ENCODE measurements at places on chromosomes 1 and 21.

GRCh38 chr1:31371121-31371959, 1.5 kb downstream of the FABP3 start:
- DNase-seq: no peak

GRCh38 chr21:46052703-46053651, 44.9 kb upstream of the COL6A2 start:
- DNase-seq: no peak

DNA sequence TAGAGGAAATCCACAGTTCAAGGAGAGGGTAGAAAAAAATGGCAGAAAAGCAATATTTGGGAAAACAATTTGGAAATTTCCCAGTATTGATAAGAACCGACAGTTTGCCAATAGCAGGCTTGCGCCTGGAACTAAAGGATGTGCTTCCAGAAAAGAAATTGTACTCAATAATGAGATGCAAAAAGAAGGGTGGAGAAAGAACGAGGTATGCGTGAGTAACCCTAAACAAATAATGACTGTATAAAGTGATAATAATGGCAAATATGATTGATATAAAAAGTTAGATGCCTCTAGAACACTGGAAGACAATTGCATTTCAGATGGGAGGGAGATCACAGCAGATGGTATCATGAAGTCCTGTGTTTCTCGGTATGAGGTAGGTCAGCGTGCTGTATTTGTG, 458.9 kb downstream of the DSCAM start:
- no peak for DNase-seq

GRCh38 chr1:234217316-234217840, 155.9 kb upstream of the COA6 start:
- no peak for DNase-seq

- no peak for DNase-seq
Observed at GRCh38 chr1:169298441-169298840, 69.2 kb downstream of the NME7 start.

DNA sequence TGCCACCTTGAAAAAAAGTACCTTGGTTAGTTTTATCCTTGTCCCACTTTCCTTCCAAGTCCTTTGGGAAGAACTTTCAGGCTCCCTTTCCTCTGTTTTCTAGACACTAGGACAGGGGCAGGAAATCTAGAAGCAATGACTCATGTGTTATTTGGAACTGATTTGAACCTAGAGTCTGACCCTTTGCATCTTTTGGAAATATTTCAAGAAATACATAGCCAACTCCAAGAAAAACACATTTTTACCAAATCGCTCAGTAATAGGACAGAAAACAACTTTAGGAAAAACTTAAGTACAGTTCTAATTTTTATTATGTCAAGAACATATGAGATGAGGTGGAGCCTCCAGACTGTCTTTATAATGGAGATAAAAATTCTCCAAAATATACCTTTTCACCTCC, 292.4 kb downstream of the PTBP2 start:
- DNase-seq: no peak

DNA sequence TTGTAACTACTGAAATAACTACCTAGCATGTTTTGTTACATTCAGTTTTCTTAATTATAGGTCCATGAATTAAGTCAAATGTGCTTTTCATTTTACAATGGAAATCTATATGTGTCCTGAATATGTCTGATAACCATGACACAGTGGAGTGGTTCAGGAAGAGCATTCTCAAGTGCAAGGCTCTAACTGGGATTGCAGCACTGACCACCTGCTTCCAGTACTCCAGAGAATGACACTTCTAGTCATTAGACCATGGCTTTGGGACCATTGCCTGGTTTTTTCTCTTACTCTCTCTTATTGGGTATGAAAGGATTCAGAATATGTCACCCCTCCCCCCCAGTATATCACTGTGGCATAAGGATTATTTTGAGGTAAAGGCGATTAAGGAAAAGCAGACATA, 204.9 kb upstream of the CACYBP start:
- no peak for DNase-seq

DNA sequence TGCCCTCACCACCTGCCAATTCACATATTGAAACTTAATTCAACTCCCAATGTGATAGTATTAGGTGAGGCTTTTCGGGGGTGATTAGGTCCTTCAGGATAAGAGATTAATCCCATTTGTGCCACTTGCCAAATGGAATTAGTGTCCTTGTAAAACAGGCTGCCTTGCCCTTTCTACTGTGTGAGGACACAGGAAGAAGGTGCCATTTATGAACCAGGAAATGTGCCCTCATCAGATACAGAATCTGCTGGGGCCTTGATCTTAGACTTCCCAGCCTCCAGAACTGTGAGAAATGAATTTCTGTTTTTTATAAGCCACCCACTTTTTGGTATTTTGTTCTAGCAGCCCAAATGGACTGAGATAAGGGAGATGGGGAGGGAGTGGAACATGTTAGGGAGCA, 39.1 kb upstream of the AGL start:
- DNase-seq: no peak

DNA sequence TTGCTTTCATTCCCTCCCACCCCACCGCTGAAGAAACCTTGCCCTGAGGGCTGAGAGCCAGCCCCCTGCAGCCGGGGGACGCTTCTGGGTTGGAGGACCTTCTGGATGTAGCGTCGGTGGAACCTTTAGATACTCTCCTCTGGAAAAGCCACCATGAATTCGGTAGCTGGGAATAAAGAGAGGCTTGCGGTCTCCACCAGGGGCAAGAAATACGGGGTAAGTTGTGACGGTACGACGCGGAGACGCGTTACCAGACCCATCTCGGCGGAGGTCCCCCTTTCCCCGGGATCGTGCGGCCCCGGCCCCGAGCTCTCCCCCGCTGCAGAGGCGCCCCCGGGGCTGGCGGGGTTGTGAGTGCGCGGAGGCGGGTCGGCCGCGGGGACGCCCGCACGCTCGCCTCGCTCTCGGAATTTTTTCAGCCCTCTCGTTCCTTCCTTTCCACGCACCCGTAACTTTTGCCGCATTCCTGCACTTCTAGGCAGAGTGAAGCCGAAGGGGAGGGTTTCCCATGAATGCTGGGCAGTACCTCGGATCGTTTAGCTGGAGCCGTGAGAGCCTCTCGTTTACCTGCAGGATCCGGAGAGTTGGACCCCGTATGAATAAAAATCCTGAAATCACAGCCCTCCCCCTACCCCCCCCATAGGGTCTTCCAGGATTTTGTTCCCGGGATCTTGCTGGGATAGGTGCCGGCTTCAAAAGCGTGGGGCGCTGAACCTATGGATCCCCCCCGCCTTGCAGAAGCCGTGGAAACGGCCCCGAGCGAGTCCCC, 671 bp downstream of the KIF26B start:
- no peak for DNase-seq

GRCh38 chr1:159829273-159829634, 2.6 kb downstream of the SLAMF8 start:
- DNase-seq: no peak

DNA sequence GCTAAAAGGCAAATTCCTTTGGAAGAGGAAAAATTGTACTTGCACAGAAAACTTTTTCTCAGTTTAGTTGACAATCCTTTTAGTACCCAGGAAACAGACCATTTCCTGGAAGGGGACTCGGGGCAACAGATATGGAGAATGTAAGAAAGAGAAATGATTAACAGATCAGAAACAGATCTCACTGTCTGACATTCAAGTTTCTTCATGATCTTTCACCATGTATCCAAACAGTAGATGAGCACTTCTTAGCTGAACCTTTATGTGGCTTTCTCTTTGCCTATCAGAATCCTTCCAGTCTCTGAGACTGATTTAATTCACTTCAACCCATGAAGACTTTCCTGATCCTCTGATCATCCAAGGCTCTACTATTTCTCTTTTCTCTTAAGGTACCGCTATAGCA, 2.7 kb downstream of the TTLL7 start:
- DNase-seq: no peak

DNA sequence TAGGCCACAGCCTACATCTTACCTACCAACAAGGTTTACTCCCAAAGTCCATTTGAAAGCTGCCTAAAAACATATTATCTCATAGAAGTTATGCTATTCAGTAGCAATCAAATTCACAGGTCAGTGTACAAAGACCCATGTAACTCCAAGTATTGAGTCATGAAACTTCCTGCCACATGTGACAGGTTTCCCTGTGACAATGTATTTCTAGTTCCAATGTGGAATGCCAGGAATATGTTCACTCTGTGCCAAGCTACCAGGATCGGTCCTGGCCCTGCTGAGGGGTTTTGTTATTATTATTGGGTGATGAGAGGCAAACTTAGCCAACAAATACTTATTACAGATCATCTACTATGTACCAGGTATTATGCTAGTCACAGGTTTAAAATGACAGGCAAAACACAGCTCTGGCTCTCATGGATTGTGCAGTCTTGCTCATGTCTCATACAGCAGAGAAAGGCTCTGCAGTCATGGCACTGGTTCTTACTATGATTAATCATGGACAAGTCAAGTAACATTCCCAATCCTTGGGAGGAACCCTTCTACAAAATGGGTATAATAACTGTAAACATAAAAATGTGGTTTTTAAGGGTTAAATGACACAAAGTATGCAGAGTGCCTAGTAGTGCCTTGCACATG, 22.5 kb downstream of the DPH5 start:
- DNase-seq: no peak

DNA sequence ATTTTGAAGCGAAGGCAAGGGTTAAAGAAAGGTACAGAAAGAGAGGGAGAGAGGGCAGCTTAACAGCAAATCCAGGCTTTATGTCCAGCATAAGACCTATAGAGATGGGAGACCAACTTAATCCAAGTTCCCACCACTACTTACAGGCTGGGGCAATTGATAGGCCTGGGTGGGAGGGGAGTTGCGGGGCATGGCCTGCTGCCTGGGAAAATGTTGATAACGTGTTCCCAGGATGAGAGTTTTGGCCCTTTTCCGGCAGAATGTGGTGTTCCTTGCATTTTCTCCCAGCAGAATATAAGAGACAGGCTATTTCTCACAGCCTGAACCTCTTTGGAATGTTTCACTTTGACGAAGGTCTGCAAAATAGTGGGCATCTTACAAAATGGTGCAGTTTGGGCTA, 34.9 kb upstream of the PLA2G5 start:
- no peak for DNase-seq

GRCh38 chr1:109398343-109399225, 866 bp upstream of the SORT1 start:
- DNase-seq: no peak
